Kasumi-1 (cell line): ENCODE measurements at places on chromosomes 5 and 9.
A peak's percentile ranks its signal among the peaks of the same experiment; 100 is the strongest.

GRCh38 chr5:143874312-143874711 lies 62.4 kb downstream of the HMHB1 start:
- no peak for DNase-seq

- no peak for DNase-seq
Observed at GRCh38 chr9:127723444-127723843, 7.6 kb downstream of the TTC16 start.

DNA sequence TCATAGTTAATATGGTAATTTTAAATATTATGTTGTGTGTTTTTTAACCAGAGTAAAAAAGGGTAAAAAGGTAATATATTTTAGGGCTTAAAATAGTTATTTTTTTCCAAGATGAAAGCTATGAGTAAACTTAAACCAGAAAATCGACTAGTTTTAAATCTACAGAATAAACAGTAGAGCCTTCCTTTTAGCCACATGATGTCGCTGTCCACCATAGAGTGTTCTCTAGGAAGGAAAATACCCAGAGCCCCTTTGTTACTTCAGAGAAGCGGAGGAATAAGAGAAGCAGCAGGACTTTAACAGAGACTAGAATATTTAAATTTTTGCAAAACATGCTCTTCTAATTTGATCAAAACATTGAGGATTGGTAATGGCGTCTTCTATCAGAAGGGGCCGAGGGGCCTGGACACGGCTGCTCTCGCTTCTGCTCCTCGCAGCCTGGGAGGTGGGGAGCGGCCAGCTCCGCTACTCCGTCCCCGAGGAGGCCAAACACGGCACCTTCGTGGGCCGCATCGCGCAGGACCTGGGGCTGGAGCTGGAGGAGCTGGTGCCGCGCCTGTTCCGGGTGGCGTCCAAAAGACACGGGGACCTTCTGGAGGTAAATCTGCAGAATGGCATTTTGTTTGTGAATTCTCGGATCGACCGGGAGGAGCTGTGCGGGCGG lies at the start of gene PCDHA2:
Gene PCDHA2, plus strand, starts transcription at position 258 of the 664 bp plus-strand sequence.
- no peak for DNase-seq

- no peak for DNase-seq
Observed at GRCh38 chr5:106401561-106401960, 1269.2 kb downstream of the EFNA5 start.

DNA sequence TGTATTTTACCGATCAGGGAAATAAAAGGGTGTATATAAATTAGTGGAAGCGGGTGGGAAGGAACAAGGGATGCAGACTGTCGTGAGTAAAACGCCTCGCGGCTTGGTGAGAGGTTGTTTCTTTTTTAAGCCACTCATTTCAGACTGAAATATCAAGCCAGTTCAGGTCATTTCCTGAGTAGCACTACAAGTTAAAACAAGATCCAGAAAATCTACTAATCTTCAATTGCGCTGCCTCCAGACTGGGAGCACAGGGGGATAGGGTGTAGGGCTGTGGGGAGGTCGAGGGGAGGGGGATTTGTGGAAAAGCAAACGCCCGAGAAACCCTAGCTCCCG lies 140.8 kb downstream of the TSSK1B start:
- no peak for DNase-seq

DNA sequence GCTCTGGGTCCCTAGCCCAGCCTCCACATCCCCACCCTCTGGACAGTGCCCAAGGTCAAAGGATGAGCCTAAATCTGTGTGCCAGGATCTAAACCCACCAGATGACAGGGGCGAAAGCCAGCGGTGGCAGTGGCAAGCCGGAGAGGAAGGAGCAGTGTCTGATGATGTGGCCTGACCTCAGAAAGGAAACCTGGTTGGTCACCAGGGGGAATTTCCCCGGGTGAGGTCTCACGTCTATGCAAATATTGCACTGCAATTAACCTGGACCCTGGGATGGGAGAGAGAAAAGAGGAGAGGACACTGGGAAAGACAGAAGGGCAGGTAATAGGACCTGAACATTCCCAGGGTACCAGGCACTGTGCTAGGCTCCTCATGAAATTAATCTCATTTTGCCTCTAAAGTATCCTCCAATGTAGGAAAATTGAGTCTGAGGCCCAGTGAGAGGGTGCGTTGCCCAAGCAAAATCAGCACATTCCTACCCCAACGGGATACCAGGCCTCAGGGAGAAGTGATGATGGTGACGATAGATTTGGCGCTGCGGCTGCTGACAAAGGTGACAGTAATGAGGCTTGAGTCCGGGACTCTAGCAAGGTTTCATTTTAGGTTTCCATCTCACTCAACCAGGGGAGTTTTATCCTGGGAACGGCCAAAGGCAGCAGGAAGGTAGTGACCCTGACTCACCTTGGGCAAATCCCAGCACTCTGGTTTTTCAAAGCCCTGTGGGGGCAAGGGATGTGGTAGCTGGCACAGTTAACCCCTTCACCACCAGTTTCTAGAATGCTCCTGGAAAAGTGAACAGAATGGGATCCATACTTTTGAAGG lies 13.4 kb upstream of the TNIP1 start:
- peak; percentile 39 for DNase-seq

DNA sequence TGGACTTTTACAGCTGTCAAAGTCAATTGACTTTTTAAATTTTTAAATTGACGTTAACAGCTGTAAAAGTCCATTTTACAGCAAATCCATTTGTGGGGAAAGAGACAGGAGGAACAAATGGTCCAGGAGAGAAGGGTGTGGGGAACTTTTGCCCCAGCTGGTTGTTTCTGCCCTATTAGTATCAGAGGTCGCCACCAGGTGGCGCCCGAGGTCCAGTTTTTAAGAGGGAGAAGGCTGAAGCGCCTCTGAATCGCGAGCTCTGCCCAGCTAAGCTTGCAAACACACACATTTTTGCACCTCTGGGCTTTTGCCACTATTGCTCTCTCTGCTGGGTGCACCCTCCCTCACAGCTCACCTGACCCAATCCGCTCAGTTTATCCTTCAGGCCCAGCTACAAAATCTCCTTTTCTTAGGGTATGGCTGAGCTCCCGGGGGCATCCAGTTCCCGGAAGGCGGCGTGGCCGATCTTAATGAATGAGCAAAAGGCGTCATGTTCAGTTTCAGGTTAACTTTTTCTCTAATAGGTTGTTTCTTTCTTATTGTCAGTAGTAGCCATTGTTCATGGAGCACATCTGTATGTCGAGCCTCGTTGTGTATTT lies 6.3 kb upstream of the TTLL11 start:
- peak; percentile 71 for DNase-seq

- DNase-seq, result no peak
Observed at GRCh38 chr5:33075731-33076130, 364.6 kb downstream of the NPR3 start.

- no peak for DNase-seq
Observed at GRCh38 chr5:43642428-43642827, 39.4 kb downstream of the NNT start.

DNA sequence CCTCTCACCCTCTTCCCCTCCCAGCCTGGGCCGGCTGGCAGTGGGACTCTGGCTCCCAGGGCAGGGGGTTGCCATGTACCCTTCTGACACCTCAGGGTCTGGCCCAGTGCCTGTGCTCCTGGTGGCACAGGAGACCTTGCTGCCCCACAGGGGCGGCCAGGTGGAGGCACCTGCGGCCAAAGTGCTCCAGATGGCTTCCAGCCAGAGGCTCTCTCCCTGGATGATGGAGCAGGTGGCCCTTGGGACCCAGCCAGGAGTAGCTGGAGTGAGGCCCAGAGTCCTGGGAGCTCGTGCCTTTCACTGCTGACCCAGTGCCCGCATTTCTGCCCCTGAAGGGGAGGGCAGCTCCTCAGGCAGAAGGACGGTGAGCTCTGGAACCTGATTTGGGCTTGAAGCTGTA lies 87.3 kb downstream of the NTNG2 start:
- no peak for DNase-seq

DNA sequence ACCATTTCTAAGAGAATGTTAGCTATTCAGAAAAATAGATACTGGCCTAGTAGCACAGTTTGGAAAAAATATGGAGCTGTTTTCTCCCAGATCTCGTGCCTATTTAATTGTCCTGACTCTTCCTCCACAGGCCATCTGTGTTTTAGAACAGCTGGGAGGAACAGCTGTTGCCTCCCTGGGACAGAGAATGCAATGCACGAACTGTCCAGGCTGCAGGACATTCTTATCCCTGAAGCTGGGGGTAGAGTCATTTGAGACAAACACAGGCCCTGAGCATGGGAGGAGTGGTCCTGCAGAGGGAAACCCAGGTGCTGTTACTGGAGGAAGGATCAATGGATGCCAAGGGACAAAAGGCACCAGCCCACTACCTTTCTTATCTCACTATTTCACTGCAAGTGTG lies 20.9 kb upstream of the SPARC start:
- no peak for DNase-seq
